ENCODE measurements at places on chromosomes 16 and 17.

DNA sequence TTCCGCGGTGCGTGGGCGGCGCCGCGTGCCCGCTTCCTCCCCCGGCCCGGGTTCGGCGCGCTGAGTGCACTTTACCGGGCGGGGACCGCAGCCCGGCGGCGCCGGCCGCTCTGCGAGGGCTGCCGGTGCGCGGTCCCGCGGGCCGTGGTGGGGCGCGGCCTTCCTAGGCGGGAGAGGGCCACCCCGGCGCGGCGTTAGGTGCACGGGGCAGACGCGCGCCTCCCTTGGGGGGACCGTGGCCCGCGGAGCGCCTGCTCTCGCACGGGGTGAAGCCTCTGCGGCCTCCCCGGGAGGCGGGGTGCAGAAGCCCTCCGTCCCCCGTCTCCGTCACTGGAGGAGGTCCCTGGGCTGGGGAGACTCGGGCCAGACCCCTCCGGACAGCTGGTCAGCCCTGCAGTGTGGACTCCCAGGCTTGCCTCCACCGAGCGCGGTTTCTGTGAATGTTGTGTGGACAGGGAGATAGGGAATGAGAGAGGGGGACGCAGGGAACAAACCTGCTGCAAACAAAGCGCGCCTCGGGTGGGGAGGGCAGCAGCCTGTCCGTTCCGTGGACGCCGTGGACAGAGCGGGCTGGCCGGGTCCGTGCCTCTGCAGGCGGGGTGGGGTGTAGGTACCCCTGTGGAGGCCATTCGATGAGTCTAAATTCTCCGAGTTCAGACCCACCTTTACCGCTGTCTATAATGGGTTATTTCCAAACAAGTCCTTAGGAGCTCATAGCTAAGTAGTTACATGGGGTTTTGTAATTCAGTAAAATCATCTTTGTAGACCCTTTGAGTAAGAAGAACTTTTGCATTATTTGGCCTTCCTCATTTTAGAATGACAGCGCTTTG, 721 bp downstream of the TBCD start:
- DNase-seq = no peak

DNA sequence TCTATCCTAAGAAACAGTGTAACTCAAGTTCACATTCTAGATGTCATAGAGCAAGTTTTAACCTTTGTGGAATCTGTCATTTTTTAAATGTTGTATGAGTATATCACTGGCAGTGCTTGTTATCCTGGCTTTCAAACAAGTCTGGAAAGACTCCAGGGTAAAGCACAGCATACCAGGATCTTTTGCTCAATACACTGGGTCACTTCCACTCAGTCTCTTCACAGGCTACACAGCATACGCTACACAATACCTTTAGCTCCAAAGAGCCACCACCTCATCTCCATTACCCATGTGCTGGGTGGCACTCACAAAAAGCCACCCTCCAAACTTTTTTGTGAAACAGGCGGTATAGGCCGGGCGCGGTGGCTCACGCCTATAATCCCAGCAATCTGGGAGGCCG, 69.5 kb downstream of the PARN start:
- no peak for DNase-seq

DNA sequence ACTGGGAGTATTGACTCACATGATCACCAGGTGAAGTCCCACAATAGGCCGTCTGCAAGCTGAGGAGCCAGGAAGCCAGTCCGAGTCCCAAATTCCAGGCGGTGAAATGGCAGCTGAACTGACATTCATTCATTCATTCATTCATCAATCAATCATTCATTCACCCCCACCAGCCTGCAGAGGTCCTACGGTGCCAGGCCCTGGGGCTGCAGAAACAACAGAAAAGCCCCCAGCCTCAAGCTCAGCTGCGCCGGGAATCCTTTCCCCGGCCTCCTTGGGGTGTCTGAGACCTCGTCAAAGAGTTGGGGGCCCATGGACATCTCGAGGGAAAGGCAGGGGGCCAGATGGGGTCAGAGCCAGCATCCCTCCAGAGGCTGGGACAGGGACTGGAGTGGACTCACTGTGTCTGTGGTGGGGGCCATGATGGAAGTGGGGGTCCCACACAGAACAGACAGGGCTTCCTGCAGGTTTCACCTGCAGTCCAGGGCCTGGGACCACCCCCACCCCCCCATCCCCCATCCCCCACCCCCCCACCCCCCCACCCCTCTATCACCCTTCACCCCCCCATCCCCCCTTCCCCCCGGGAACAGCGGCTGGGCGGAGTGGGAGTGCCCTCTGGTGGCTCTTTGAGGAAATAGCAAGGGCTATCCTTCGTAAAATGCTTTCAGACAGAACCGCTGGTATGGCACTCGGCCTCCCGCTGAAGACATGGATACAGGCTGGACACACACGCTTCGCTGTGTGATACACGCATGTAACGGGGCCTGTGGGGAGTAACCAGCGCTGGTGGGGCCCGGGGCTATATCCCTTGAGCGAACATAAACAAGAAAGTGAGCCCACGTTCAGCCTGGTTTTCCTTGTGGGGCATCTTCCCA, 8.5 kb upstream of the ZC3H18 start:
- DNase-seq = no peak

DNA sequence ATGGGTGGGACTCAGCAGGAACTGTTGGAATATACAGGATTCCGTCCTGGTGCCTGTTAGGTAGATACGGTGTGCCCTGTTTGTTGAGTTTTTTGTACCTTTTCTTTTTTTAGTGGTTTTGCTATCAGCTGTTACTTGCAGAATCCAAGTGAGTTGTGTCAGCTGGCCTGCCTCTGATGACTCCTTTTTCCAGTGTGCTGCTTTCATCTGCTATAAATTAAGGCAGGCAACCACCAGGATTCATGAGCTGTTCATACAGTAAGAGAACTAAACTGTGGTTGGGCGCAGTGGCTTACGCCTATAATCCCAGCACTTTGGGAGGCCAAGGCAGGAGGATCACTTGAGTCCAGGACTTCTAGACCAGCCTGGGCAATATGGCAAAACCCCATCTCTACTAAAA, 79.9 kb downstream of the WNT3 start:
- DNase-seq = no peak

- no peak for DNase-seq
These were observed 2.3 kb downstream of the MT2A start for GRCh38 chr16:56610609-56611111.

DNA sequence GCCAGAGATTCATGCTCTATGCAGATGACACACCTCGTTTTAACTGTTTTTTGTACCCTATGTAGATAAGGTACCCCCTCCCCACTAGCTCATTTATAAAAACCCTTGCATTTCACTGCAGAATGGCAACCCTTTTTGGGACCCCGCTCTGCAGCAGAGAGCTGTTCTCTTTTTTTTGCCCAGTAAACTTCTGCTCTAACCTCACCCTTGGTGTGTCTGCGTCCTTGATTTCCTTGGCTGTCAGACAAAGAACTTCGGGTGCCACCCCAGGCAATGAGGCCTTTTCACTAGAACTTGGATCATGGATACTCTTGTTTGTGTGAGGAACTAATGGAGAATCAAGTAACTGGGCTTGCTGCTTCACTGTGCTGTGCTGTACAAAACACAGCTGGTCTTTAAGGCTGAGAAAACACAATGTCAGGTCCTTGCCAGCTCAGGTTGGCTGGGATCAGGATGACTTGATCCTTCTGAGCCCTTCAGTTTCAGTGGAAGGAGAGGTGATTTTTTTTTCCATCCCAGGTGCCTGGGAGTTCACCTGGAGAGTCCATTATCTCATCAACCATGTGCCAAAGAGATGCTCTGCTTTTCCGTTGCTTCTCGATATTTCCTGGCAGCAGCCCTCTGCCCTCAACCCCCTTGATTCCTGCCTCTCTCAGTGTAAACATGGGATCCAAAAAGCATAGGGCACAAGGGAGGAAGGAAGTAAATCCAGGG, 133.2 kb upstream of the FAM20A start:
- no peak for DNase-seq

DNA sequence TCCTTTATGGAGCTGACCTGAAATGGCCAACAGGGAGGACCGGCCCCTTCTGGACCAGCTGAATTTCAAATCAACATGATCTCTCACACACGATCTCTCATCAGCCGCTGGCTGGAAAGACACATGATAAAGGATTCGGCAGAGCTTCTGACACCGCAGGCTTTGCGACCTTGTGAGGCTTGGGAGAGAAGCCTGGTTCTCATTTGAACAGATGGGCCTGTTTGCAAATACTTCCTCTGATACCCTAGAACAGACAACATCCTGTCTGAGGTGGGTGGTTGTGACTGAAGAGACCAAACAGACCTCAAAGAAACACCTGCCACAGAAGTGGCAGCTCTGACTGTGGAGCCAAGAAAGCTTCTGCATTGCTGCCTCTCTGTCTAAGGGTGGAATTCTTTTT, 77.9 kb upstream of the SDK2 start:
- DNase-seq = no peak

DNA sequence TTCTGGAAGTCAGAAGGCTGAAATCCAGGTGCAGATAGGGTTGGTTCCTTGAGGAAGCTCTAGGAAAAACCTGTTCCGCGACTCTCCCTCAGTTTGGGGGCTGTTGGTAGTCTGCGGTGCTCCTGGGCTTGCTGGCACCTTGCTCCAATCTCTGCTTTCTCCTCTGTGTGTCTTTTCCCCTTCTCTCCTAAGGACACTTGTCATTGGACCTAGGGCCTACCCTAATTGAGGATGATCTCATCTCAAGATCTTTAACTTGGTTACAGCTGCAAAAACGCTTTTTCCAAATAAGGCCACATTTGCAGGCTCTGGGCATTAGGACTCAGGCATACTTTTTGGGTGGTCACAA, 12.9 kb upstream of the CACNG4 start:
- DNase-seq = no peak

GRCh38 chr17:65850486-65850885, 289.0 kb upstream of the AXIN2 start:
- no peak for DNase-seq

GRCh38 chr16:4465977-4466779, 8.2 kb downstream of the NMRAL1 start:
- DNase-seq = no peak

- no peak for DNase-seq
These were observed 15.9 kb downstream of the PEMT start for GRCh38 chr17:17575360-17576251.

GRCh38 chr17:58530655-58531054, 16.2 kb upstream of the MTMR4 start:
- no peak for DNase-seq

DNA sequence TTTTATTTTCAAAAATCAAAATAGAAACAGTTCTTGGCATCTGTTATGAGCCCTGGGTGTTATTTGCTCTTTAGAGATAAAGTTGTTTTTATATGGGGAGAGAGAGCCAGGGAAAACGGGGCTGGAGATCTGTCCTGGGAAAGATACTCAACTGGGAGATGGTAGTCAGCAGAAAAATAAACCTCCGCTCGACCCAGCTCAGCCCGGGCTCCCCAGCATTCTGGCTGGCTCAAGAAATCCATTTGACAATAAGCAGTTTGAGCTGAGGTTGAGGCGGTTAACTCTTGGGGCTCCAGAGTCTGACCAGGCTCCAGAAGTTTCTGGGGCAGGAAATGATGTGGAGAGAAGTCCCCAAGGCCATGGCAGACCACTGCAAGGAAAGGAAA, 151.9 kb downstream of the IRX5 start:
- no peak for DNase-seq

DNA sequence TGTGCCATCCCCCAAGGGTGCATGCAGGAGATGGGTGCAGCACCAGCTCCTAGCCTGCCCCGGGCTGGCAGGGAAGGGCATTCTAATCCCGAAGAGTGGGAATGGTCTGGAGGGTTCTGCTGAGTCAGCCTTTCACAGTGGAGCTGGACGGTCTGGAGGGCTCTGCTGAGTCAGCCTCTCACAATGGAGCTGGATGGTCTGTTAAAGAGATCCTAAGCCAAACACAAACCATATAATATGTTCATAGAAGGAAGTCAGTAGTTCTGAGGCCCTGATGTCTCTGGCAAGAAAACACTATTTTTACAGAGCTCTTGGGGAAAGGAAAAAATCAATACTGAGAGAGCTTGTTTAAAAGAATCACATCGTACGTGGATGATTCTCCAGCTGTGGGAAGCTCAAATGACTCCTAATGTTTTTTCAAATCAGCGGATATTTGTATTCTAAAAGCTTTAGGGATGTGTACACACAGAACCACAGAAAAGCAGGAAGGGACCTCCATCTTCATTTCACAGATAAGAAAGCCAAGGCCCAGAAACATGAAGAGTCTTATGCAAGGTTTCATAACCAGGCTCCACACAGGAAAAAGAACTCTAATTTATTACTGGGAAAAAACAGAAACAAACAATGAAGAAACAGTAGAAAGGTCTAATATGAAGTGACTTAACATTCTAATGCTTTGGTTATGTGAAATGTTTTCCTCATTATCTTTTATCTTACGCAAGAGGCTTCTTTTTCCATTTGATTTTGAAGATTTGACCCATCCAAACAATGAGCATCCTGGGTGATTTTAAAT, 176.3 kb downstream of the VPS53 start:
- no peak for DNase-seq

GRCh38 chr17:53032861-53033271, 789.9 kb upstream of the KIF2B start:
- DNase-seq = no peak

GRCh38 chr17:65679165-65679845, 117.9 kb upstream of the AXIN2 start:
- no peak for DNase-seq

GRCh38 chr17:72930031-72930430, 162.5 kb downstream of the SLC39A11 start:
- no peak for DNase-seq

DNA sequence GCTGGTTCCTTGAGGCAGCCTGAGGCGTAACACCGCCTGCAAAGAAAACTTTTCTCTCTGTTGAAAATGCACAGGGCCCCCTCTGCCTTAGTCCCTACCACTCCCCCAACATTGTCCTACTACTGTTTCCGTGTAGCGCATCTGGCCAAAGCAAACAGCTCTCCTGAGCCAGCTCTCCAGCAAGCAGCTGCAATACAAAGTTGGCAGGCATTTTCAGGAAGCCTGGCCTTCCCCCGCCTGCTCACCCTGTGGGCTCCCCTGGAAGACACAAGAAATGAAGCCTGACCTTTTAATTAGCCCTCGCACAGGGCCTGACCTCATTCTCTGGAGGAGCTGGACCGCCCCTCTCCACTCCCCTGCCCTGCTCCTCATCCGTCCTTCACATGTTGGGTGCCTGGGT, 66.7 kb downstream of the SOX9 start:
- DNase-seq = no peak

- no peak for DNase-seq
These were observed 68.0 kb upstream of the SIAH1 start for GRCh38 chr16:48452991-48453760.

GRCh38 chr17:17351901-17352781, 49.0 kb downstream of the NT5M start:
- DNase-seq = no peak

- no peak for DNase-seq
These were observed 3.2 kb downstream of the CCR7 start for GRCh38 chr17:40561871-40562611.
